ENCODE measurements at places on chromosomes 1 and 21. TPM values are rescaled to one million over a fixed set of nuclear protein-coding genes. Genes with fewer than 3 reads are reported as not detected.

GRCh38 chr1:39470040-39470439 is 21.4 kb upstream of the BMP8A start:
- no peak overlapping the region for H3K27ac ChIP-seq
- H3K27me3 ChIP-seq, result no peaks in the 10 kb centered on the region
- no peak for DNase-seq
- peaks cover 38% of the 10 kb centered on the region for H3K36me3 ChIP-seq
- no peaks in the 10 kb centered on the region for H3K4me1 ChIP-seq
- no peak overlapping the region for H3K4me3 ChIP-seq

GRCh38 chr21:26067836-26068594 is 102.6 kb downstream of the APP start:
- no peak overlapping the region for H3K4me3 ChIP-seq
- H3K27me3 ChIP-seq, result no peaks in the 10 kb centered on the region
- DNase-seq, result no peak
- no peak overlapping the region for H3K27ac ChIP-seq
- H3K36me3 ChIP-seq, result no peaks in the 10 kb centered on the region

DNA sequence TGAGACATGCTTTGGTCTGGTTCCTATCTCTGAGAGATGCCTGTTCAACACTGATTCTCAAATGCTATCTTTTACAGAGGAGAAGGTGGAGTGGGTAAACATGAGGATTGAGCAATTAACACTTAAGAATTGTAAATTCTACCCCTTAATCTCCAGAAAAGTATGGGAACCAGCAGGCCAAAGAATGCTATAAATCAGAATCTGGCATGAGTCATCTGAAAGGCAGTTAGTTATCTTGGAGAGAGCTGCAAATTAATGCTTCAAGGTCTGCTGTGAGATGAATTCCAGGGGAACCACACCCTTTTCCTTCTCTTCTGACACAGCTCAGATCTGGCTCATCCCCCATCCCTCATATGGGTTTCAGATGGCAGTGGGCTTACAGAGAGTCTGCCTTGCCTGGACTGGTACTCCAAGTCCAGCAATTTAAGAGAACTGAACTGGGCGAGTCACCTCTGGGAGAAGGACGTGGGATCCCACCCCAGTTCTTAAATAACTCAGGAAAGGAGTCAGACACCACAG is 5.2 kb downstream of the S100A10 start:
- no peaks in the 10 kb centered on the region for H3K27me3 ChIP-seq
- H3K36me3 ChIP-seq, result peaks cover 52% of the 10 kb centered on the region
- H3K4me3 ChIP-seq, result peak overlapping the region; percentile 91
- H3K27ac ChIP-seq, result peak overlapping the region; percentile 97
- DNase-seq, result peak; percentile 98

GRCh38 chr1:232905331-232906034 is 44.9 kb upstream of the NTPCR start:
- no peak overlapping the region for H3K4me3 ChIP-seq
- no peaks in the 10 kb centered on the region for H3K36me3 ChIP-seq
- H3K27ac ChIP-seq, result no peak overlapping the region

DNA sequence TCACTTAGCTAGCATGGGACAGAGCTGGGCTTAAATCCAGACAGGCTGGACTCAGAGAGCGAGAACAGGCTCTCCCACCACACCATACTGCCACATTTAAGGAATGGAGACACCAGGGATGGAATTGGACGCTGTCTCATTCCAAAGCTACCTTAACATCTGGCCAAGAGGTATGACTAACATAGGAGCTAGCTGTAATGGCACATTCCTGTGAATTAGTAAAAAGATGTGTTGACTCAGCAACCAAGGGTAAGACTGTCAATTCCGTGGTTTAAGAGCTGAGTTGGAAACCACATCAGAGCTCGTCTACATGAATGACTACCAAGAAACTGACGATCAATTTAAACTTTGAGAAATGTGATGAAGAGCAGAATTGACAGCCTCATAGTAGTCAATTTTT is 8.3 kb upstream of the TNFRSF9 start:
- H3K4me1 ChIP-seq, result peaks cover 5% of the 10 kb centered on the region
- no peak overlapping the region for H3K27ac ChIP-seq
- peak; percentile 81 for DNase-seq
- no peaks in the 10 kb centered on the region for H3K36me3 ChIP-seq
- no peak overlapping the region for H3K4me3 ChIP-seq
- no peaks in the 10 kb centered on the region for H3K27me3 ChIP-seq

DNA sequence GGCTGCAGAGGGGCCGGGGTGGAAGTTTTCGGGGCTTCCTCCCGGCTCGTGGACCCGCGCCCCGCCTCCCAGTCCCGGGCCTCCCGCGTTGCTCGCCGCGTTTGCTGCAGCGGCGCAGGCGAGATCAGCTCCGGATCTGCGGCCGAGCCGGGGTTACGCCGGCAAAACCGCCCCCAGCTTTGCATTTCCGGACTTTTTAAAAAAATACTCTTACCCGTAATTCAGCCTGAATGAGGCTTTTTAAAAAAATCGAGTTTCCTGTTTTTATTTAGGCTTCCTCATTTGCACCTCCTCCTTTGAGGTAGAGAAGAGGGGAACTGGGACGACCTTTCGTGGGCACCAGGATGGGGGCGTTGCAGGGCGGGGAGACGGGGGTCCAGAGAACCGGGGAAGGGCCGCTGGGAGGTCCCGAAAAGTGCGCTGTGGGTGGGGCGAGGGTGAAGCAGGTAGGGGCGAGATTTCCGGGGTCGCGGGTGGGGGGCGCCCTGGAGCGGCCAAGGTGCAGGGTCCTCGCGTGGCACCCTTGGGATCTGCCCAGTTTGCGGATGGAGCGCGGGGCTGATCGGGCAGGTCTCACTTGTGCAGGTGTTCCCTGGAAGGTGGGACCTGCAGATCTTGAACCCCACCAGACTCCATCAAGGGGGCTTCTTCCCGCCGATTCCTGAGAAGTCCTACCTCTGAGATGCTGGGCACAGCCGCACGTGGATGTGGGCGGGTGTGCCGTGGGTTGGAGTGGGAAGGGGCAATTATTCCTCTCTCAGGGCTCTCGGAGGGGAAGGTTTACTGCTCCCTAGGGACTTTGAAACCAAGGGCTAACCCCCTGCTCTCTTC is 1.1 kb downstream of the PIK3CD start:
- no peaks in the 10 kb centered on the region for H3K4me1 ChIP-seq
- H3K27me3 ChIP-seq, result peaks cover 28% of the 10 kb centered on the region
- no peak for DNase-seq
- peak overlapping the region; percentile 62 for H3K4me3 ChIP-seq

GRCh38 chr1:172556461-172556860 is 23.5 kb downstream of the SUCO start:
- H3K4me1 ChIP-seq, result peaks cover 22% of the 10 kb centered on the region
- no peak for DNase-seq
- no peak overlapping the region for H3K27ac ChIP-seq
- H3K36me3 ChIP-seq, result peaks cover 69% of the 10 kb centered on the region
- no peaks in the 10 kb centered on the region for H3K27me3 ChIP-seq

CDKN2C gene
- 60.0 TPM for total RNA-seq

FNDC5 gene
- 0.35 TPM for total RNA-seq

MAEL gene
- total RNA-seq, result not detected

All from PC-3 (cell line).